ENCODE measurements at places on chromosomes 6 and 20.

GRCh38 chr6:156795825-156796224 lies 18.6 kb downstream of the ARID1B start:
- no peak for DNase-seq

DNA sequence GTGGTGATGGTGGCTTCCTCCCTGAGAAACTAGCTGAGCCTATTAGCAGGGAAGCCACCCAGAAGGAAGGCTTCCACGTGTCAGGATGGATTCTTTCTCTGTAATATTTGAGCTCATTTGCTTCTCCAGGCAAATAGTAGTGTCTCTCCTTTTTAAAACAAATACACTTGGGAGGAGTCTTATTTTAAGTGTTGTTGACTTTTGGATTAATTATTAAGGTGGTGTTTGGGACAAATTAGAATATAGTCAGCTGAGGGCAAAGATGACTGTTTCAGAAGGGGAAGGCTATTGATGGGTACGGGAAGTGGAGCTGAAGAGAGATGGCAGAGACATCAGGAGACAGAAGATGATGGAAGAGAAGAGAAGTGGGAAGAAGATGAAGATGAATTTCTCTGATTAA lies 119.8 kb upstream of the PHACTR1 start:
- no peak for DNase-seq

- DNase-seq: peak; percentile 54
Observed at GRCh38 chr6:127606131-127606562, 29.2 kb downstream of the C6orf58 start.

GRCh38 chr6:121791396-121792315 lies 356.2 kb downstream of the GJA1 start:
- DNase-seq: no peak

GRCh38 chr20:13202565-13202964 lies 18.5 kb upstream of the ISM1 start:
- no peak for DNase-seq

Measured in kidney epithelial cell (primary cell).